ENCODE measurements at places on chromosomes 5 and 9. TPM values are rescaled to one million over a fixed set of nuclear protein-coding genes. Genes with fewer than 3 reads are reported as not detected.
A peak's percentile ranks its signal among the peaks of the same experiment; 100 is the strongest.

The ARHGEF37 gene
- total RNA-seq = 5.5 TPM

The TSTD2 gene
- 19.6 TPM for total RNA-seq

The IFNA7 gene
- not detected for total RNA-seq

The COL23A1 gene
- total RNA-seq = 0.21 TPM

The TLR4 gene
- total RNA-seq = 5.9 TPM

The PCDHA13 gene
- not detected for total RNA-seq

The PDE6A gene
- total RNA-seq = not detected

The ABO gene
- total RNA-seq = 1.8 TPM

The SLC36A3 gene
- not detected for total RNA-seq

The IFNK gene
- total RNA-seq = not detected

DNA sequence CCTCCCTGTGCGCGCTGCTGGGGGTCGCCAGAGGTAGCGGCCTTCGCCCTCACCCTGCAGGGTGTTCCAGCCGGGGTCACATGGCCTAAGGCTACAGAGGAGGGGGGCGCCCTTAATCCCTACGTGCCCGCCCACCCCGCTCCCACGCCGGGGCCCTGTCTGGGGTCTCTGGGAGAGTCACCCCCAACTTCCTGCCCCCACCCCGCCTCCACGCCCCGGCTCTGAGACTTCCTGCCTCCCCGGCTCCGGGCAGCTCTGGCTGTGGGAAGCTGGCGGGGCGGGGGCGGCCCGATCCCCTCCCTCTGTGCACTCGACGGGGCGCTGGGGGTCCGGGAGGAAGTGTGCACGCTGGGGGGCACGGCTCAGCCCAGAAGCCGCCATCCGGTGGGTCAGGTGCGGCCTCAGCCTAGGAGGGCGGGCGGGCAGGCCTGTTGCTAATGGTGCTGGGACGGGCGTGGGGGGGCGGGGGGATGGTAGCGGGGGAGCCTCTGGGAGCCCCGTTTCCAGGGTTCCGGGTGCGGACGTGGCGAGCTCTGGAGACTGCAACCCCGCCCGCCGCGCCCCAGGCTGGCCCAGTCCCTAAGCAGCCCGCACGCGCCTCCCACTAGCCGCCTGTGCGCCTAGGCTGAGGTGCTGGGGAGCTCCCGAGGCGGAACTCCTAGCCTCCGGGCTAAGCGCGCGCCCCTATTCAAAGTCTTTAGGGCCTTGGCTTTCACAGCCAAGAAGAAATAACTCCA is 61.6 kb downstream of the CXXC5 start:
- DNase-seq = no peak

DNA sequence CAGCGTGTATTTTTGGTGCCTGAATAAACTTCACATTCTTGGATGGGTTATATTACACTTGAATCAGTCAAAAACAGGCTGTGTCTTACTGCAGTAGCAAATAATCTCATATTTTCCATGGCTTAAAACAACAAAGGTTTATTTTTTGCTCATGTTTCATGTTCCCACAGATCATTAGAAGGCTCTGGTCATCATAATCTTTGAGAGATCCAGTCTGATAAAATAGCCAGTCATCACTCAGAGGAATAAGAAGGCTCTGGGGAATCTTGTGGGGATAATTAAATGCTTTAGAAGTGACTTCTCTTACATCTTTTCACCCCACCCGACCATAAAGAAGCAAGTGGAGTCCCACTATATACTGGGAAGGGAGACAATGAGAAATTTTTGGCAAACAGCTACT is 417.7 kb downstream of the PSAT1 start:
- DNase-seq = no peak

- no peak for DNase-seq
Measured at GRCh38 chr5:124655251-124655917, 91.1 kb downstream of the ZNF608 start.

GRCh38 chr9:6450641-6451375 is 37.8 kb downstream of the UHRF2 start:
- DNase-seq = no peak

- DNase-seq = no peak
Measured at GRCh38 chr5:91146905-91147600, 236.1 kb downstream of the ARRDC3 start.

DNA sequence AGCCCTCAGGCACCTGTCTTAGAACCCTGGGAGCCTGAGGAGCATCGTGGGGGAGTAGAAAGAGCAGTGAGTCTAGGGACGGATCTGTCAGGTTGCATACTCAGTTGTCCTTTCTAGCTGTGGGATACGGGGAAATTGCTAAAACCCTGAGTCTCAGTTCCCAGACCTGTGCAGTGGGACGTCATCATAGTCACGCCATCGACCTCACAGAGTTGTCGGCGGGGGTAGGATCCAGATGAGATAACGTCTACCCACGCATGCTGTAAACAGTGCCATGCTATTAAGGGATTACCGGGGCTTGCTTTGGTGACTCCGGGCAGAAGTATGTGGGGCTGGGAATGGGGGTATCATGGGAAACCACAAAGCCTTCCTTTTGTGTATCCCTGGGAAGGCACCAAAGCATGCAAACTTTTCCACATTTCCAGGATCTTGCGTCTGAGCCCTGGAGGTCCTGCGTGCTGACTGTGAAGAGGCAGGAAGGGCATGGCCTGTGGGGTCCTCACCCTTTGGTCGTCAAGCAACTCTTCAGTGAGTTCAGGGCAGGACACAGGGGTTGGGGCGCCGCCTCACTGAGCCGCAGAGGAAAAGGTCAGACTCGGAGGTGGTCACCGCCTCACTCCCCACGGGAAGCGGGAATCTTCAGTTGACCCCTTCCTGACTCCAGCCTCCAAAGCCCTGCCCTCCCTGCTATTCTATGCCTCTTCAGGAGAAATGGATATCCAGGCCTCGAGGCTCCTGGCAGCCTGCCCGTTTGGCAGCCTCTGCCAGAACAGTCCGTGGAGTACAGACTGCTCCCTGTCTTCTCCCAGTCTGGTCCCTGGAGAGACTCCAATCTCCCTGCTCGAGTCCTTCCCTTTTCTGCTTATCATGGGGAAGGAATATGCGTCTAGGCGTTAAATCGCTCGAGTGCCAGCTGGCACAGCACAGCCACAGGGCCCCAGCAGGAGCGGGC is 186.8 kb upstream of the KLF9 start:
- DNase-seq = peak; percentile 80

DNA sequence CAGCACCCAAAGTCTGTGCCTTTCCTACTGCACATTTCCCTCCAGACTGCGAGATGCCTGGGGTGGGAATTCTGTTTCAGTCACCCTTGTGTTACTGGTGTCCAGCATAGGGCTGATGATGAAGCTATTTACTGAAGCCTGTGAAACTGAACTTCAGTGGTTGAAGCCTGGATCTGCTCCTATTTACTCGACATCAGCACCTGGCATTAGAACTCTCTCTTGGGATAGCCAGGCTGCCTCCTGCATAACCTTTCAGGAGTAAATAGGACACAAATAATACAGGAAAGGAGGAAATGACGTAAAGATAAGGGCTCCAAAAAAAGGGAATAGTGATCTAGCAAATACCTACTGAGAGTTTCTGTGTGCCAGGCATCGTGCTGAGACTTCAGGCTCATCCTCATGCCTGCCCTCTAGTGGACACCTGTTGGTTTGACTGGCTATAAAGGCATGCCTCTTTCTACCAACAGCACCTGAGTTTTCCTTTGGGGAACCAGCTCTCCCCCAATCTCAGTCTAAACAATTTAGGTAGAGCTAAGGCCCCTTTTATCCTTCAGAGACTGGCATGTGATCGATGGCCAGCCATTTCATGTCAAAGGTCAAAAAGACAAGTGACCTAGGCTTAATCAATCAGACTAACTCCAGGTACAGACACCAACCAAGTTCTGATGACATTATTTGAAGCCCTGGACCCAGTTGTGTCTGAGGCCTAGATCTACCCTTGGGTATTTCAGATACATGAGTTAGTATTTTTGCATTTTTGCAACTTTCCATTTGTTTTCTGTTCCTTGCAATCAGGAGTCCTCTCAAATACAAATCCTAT is 192.1 kb upstream of the TRIM32 start:
- DNase-seq = no peak

GRCh38 chr5:9877488-9877887 is 247.3 kb upstream of the TAS2R1 start:
- DNase-seq = no peak

DNA sequence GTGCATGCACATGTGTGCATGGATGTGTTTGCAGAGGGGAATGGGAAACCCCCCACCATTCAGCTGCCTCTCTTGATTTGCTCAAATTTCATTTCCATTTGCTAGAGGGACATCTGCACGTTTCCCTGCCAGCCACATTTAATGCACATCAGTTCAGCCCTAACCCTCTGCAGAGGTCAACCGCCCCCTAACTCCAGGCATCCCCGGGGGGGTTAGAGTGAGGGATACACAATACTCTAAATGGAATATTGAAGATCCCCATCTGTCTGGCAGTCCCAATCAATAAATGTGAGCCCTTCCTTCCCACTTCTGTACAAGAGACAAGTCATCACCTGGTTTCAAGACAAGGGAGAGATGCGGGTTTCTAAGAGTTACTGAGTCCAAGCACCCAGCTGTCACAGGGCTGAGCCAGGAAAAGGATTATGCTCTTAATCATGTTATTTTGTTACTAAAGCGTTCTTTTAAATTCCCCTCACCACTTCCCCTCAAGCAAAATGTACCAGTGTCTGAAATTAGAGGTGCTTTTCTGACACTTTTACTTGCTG is 134.1 kb downstream of the SEMA6A start:
- no peak for DNase-seq

GRCh38 chr9:87793292-87793691 is 67.4 kb downstream of the CTSL start:
- peak; percentile 29 for DNase-seq

GRCh38 chr5:111134864-111135263 is 42.7 kb downstream of the WDR36 start:
- DNase-seq = no peak

DNA sequence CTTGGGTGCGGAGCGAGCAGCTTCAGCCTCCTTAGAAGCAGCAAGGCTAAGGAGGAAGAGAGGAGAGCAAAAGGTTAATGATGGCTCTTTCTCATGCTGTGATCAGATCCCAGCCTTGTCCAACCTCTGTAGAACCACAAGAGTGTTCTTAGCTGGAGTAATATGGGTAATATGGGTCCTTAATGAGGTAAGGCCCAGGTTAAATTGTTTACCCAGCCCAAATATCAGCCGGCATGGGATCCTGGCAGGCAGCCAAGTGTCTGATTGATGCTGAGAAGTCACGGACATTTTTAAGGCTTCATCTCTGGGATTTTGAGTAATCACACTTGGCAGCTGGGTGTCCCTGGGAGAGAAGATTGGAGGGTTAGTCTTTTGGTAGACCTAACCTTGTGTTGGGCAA is 32.3 kb downstream of the GLRA1 start:
- DNase-seq = no peak

- no peak for DNase-seq
Measured at GRCh38 chr9:116941266-116941665, 254.2 kb downstream of the TRIM32 start.

GRCh38 chr9:125889476-125890419 is 142.6 kb downstream of the PBX3 start:
- DNase-seq = no peak

DNA sequence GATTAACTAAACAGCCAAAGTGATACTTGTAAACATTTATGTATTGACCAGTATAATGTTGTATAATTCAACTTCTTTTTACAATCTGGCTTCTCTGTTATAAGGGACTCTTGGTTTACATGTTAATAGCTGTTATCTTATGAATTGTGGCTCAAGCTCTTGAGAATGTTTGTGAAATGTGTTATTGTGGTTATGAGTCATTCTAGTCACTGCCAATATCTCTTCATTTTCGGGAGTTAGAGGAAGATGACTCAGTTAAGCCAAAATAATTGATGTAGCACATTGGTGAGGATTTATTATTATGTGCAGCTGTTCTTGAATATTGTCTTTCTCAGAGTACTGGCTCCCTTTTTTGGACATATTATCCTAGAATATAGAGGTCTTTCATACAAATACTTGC is 655.2 kb upstream of the RIOK2 start:
- peak; percentile 86 for DNase-seq

GRCh38 chr5:76408104-76408654 is 5.1 kb downstream of the IQGAP2 start:
- no peak for DNase-seq

GRCh38 chr9:95879591-95879990 is 4.1 kb downstream of the ERCC6L2 start:
- DNase-seq = no peak

GRCh38 chr9:2809692-2810419 is 34.0 kb downstream of the PUM3 start:
- peak; percentile 52 for DNase-seq

GRCh38 chr5:163385271-163385670 is 52.1 kb upstream of the CCNG1 start:
- no peak for DNase-seq

DNA sequence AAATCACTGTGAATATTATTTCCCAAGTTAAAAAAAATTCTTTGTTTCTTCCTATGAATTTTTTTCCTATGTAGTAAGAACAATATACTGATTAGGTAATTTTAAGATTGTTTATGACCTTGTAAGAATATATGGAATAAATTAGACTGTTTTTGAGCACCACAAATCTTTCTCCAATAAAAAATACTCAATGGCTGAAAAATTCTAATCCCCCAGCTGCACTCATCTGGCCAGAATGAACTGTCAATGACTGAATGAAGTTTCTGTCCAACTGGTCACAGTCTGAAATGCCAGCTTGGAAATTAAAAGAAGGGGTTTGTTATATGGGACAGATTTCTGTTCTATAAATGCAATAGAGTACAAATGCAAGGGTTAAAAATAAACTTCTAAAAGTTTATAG is 569.5 kb upstream of the SEMA6A start:
- DNase-seq = no peak

- DNase-seq = no peak
Measured at GRCh38 chr5:40477856-40478546, 201.7 kb upstream of the PTGER4 start.

DNA sequence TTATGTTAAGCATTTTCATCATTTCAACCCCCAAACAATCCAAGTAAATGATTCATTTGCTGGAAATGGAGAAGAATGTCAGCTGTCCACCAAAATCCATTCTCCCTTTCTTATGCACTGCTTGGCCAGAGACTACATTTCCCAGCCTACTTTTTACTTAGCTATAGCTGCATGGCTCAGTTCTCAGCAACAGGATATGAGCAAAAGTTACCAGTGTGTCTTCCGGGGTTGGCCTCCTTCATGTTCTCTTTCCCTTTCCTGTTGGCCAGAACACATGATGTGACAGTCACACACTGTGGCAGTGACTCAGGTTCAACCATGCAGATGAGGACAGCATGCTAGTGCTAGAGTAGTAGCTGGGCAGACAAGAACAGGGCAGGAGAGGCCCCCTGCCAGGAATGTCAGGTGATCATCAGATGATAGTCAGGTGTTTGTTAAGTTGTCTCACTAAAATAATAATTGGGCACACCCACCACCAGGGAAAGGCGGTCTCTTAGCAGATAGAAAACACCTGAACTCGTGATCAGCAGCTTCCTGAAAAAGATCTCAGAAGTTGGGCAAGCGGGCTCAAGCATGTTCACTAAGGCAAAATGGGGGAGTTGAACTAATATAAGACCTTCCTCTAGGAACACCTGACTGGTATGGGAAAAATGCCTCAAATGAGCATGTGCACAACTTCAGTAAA is 12.2 kb downstream of the GPR150 start:
- DNase-seq = peak; percentile 48

GRCh38 chr5:158549311-158549710 is 550.4 kb downstream of the EBF1 start:
- DNase-seq = peak; percentile 5

All from kidney epithelial cell (primary cell).